ENCODE measurements at places on chromosomes 16 and 17. TPM values are rescaled to one million over a fixed set of nuclear protein-coding genes. Genes with fewer than 3 reads are reported as not detected.

SDR42E2 gene
- total RNA-seq: not detected

DNA sequence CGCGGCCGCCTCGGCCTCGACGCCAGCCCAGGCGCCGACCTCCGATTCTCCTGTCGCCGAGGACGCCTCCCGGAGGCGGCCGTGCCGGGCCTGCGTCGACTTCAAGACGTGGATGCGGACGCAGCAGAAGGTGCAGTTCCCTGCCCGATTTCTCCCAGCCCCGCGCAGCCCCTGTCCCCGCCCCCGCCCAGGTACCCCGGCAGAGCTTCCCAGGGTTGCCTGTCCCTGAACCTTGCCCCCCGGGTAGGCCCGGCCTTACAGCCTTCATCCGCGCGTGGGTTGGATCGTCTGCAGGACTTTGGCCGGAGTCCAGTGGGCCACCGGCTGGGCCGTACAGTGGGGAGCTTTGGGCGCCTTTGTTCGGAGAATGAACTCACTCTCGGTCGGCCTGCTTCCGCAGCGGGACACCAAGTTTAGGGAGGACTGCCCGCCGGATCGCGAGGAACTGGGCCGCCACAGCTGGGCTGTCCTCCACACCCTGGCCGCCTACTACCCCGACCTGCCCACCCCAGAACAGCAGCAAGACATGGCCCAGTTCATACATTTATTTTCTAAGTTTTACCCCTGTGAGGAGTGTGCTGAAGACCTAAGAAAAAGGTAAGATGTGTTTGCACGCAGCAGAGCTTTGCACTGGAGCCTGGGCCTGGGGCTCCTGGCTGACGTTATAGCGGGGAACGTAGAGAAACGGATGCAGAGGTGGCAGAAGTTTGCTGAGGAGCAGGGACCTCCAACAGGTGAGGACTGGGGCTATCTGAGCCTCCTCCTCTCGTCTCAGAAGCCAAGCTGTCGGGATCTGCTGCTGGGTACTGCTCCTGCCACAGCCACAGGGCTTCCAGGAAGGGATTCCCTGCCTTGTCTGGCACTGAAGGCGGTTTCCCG is 593 bp downstream of the GFER start:
- H3K27me3 ChIP-seq: no peaks in the 10 kb centered on the region
- H3K36me3 ChIP-seq: no peaks in the 10 kb centered on the region
- peak overlapping the region; percentile 39 for H3K4me3 ChIP-seq
- DNase-seq: no peak
- no peaks in the 10 kb centered on the region for H3K4me1 ChIP-seq

TMC5 gene
- 0.27 TPM for total RNA-seq

GRCh38 chr17:65222214-65222738 is 85.1 kb downstream of the RGS9 start:
- H3K27me3 ChIP-seq: no peaks in the 10 kb centered on the region
- H3K36me3 ChIP-seq: no peaks in the 10 kb centered on the region
- H3K4me1 ChIP-seq: no peaks in the 10 kb centered on the region
- H3K4me3 ChIP-seq: no peak overlapping the region
- H3K27ac ChIP-seq: no peak overlapping the region

YBX2 gene
- total RNA-seq: 0.10 TPM

GRCh38 chr16:48318630-48319029 is 66.6 kb downstream of the SIAH1 start:
- no peak overlapping the region for H3K4me3 ChIP-seq
- H3K36me3 ChIP-seq: no peaks in the 10 kb centered on the region
- H3K27ac ChIP-seq: no peak overlapping the region

HBA2 gene
- total RNA-seq: 448 TPM

NUFIP2 gene
- 52.9 TPM for total RNA-seq

DNA sequence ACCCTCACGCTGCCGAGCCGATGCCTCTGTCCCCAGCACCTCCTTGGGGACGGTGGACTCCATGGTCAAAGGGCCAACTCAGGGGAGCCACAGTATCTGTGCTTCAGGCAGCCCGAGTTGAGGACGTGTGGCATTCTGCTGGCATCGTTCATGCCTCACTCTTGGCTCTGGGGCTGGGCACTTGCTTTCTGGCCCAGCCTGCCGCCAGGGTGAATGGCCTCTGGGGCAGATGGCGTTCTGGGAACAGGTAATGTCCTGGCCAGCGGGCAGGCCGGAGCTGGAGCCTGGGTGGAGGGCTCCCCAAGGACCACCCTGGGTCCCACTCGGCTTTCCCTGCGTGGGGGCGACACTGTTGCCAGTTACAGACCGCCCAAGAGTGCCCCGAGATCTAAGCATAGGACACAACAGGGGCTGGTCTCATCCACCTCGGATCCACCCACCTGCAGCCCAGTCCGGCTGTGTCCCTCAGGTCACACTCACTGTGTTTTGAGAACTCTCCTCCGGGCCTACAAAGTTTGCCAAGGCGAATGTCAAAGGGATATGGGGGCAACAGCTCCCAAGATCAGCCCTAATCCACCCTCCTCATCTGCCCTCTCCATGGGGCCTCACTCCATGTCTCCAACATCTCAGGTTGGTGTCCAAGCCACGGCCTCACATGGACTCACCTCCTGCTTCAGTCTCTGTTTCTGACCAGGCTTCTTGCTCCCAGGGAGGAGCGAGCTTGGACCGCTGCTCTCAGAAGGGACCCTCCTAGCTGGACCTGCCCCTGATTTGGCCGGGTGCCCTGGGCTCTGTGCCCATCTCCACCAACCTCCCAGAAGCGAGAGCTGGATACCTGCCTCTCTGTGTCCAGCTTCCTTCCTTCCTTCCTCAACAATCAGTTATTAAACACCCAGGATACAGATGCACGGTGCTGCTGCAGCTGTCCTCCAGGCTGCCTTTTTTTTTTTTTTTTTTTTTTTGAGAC is 60.8 kb downstream of the TMEM235 start:
- no peaks in the 10 kb centered on the region for H3K36me3 ChIP-seq
- DNase-seq: no peak
- no peak overlapping the region for H3K27ac ChIP-seq
- no peaks in the 10 kb centered on the region for H3K27me3 ChIP-seq

FLOT2 gene
- 108 TPM for total RNA-seq

SLC38A8 gene
- not detected for total RNA-seq

TSPAN10 gene
- total RNA-seq: 0.66 TPM

- H3K27ac ChIP-seq: peak overlapping the region; percentile 82
- DNase-seq: peak; percentile 93
- no peaks in the 10 kb centered on the region for H3K4me1 ChIP-seq
- no peaks in the 10 kb centered on the region for H3K27me3 ChIP-seq
- no peaks in the 10 kb centered on the region for H3K36me3 ChIP-seq
- H3K4me3 ChIP-seq: peak overlapping the region; percentile 99
Observed at GRCh38 chr16:3879887-3880564, 487 bp downstream of the CREBBP start.

ASB16 gene
- total RNA-seq: 2.1 TPM

- H3K4me1 ChIP-seq: no peaks in the 10 kb centered on the region
- no peaks in the 10 kb centered on the region for H3K27me3 ChIP-seq
- no peak overlapping the region for H3K4me3 ChIP-seq
- no peak for DNase-seq
- no peak overlapping the region for H3K27ac ChIP-seq
Observed at GRCh38 chr16:81481207-81481821, 36.7 kb downstream of the CMIP start.

Data from aorta (tissue), 5 donors.